ENCODE measurements at places on chromosomes 4 and X.

DNA sequence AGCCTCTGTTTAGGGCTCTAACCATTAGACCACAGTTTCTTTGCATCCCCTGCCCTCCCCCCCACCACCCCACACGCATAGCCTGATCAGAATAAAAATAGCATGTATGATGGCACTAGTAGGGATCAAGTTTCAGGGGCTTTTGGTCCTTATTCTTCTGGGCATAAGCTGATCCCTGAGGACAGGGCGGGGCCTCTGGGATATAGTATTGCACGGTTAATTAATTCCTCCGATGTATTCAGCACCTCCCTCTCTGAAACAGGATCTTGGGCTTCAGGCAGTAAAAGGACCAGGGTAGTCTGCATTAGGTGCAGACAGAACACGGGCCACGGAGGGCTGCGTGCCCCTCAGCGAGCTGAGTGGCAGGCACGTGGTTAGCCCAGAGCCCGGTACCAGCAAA, 57.1 kb downstream of the ELF4 start:
- no peak for DNase-seq

GRCh38 chrX:71103110-71103983, 3.2 kb downstream of the CXorf65 start:
- DNase-seq = peak; percentile 56

GRCh38 chrX:82141942-82142341, 940.0 kb downstream of the SH3BGRL start:
- DNase-seq = no peak

GRCh38 chr4:6991249-6991648, 51.9 kb upstream of the TADA2B start:
- DNase-seq = no peak

GRCh38 chr4:180449395-180449956, 1793.7 kb upstream of the TENM3 start:
- peak; percentile 66 for DNase-seq

DNA sequence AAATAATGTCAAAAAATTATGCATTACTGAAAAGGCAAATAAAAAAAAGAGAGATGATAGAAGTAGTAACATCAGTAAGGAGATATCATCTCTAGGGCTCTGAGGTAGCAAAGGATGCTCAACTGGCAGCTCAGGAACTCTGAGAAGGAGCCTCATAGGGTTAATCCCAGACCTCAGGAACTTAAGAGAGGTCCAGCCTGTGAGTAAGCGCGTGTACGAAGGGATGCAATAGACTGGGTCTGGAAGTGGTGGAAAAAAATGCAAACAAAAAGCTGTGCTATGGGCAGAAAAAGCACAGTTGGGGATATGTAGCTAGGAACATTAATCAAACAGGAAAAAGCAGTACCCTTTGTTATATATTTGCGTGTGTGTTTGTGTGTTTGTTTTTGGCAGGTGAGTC, 282.0 kb downstream of the GALNTL6 start:
- DNase-seq = no peak

DNA sequence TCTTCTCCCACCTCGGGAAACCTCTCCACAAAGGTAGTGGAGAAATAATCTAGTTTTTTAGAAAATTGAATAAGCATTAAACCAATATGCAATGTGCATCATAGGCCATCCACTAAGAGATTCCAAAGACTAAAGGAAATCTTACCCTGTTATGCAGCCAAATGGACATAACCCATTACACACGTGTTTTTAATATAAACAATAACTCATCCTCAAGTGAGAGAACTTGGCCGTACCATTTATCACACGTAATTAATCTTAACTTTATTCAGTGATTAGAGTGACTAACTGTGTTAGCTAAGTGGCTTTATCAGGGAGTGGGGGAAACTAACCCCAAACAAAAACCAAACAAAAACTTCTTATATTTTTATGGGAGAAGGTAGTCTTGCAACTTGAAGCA, 57.8 kb downstream of the AFM start:
- DNase-seq = no peak

DNA sequence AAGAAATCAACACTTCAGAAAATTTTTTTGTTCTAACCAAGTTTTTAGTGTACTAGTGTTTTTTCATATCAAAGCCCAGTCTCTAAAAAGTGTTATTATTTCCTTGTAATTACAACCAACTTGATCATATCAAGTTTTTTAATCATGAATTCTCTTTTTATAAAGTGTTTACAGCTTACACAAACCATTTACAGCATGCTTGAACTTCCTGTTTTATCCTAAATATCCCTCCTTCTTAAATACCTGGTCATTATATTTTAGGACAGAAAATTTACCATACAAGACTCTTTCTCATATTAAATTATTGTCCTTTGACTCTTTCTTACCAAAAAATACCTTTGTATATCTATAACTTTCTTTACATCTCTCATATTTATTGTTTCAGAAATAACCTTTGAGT, 89.4 kb upstream of the NPY2R start:
- no peak for DNase-seq

DNA sequence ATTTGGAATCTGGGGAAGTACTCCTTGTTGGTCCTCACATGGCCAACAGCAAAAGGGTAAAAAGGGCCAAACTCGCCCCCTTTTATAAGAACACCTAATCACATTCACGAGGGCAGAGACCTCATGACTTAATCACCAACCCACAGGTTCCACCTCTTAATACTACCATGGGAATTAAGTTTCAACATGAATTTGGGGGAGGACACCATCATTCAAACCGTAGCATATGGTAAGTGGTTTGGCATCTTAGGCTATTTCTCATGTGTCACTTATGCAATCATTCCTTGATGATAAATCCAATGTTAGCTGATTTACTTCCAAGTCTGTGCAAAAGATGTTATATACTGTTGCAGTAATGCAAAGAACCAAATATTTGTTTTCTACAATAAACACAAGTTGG, 302.9 kb upstream of the FAM241A start:
- no peak for DNase-seq

- DNase-seq = no peak
Observed at GRCh38 chr4:15550491-15550890, 80.8 kb downstream of the CC2D2A start.

GRCh38 chrX:39985071-39985470, 112.7 kb downstream of the BCOR start:
- no peak for DNase-seq

DNA sequence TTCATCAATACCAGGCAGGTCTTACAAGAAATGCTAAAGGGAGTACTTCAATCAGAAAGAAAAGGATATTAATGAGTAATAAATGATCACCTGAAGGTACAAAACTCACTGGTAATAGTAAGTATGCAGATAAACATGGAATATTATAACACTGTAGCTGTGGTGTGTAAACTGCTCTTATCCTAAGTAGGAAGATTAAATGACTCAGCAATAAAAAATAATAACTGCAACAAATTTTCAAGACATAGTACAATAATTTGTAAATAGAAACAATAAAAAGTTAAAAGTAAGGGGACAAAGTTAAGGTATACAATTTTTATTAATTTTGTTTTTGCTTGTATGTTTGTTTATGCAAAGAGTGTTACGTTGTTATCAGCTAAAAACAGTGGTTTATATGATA, 43.7 kb upstream of the DACH2 start:
- DNase-seq = no peak

DNA sequence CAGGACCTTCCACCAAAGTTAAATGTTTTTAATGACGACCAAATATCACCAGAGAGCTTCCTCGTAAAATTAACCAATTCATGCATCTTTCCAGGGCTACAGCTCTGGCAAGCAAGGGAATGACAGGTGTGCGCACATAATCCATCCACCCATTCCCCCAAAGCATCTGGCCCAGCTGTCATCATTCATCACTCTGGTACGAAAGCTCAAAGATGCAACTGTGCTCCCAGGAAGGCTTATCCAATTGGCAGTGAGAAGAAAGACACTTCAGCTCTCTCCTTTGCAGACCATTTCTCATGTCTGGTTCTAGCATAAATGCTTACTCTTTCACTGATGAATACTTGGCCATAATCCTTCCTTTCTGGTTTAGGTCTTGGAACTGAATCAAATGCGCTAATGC, 139.2 kb downstream of the NSUN7 start:
- DNase-seq = no peak

DNA sequence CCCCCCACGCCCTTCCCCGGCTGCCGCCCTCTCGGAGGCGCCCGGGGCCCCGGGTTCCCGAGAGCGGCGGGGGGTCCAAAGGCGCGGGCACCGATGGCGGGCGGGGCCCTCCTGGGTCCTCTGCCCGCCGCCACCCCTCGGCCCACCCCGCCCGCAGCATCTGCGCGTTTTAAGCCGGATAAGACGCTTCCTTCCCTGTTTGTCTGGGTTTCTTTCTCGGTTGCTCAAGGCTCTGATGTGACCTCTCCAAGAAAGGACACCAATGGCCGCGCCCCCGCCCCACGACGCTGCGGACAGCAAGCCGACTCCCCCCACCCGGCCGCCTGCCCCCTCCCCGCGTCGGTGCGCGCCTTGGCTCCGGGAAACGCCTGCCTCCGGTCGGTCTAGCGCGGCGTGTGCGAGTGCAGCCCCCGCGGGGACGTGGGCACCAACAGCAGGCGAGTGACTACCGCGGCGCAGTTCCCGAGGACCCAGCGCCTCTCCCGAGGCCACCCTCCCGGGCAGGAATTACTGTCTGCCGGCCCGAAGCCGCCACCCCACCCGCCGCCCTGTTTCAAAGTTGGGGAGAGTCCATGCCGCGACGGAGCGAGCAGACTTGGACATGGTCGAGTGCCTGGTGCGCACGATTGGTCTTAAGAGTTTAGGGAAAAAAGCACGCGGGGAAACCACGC, 21.1 kb upstream of the HMX1 start:
- DNase-seq = no peak

DNA sequence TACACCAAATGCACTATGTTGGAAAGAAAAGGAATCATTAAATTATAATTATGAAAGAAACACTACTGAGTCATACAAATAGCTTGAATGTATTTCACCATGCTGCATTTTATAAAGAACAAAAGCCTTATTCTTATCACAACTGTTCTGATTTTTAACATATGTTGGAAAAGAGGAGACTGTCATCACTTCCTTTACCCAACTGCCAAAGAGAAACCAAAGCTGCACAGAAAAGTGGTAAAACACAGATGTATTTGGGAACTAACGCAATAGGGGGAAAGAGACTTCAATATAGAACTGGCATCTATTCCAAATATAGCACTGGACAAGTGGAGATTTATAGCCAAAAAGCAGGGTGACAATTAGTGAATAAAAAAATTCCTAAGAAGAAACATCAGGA, 181.0 kb downstream of the SPANXN3 start:
- no peak for DNase-seq

DNA sequence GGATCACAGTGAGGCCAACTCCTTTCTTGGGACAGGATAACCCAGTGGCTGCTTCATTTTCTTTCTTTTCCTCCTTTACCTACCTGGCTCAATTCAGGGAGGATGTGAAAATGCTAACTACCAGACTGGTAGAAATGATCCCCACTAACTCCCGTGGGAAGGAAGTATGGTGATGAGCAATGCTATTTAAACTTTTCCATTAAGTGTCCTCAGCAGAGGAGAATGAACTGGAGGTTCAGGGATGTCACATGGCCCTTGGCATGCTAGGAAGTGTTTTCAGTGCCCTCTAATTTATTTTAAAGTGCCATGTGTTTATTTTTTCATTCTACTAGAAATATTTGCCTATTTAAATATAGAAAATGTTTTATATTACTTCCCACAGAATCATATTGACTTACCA, 363.9 kb downstream of the PPP3CA start:
- no peak for DNase-seq

GRCh38 chr4:10205223-10205622, 88.6 kb upstream of the WDR1 start:
- no peak for DNase-seq

DNA sequence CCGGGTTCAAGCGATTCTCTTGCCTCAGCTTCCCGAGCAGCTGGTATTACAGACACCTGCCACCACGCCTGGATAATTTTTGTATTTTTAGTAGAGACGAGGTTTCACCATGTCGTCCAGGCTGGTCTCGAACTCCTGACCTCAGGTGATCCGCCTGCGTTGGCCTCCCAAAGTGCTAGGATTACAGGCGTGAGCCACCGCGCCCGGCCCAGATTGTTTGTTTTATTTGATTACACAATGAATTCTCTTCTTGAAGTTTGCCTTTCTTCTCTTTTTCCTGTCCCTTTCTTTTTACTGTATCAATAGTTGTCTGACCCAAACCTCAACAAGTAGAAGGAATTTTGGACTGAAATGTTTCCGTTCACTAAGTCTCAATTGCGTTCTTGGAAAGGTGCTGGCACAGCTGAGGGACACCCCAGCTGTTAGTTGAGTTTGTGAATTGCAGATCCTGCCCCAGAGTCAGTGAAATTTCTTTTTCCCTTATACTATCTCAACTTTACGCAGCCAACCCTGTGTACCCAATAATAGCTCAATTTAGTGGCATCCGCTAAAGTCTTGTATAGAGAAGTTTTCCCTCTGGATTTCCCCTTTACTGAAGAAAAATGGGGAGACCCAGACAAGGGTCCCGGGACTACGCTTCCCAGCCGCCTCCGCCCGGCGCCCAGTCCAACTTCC, 639 bp upstream of the MTM1 start:
- no peak for DNase-seq

DNA sequence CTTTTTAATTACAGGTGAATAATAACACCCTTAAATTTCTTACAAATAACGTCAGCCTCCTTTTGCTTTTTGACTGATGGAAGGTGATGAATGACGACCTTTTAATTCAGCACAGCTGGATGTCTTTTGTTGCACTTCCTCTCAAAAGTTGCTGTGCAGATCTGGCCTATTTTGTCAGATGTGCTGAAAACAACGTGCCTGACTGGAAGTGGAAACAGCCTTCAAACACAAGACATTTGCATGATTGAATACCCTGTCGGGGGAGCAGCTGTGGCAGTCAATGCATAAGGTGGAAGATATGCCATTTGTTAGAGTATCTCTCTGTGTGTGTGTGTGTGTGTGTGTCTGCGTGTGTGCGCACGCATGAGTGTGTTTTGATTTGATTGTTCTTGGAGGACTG, 579.7 kb downstream of the SPRY1 start:
- DNase-seq = no peak

DNA sequence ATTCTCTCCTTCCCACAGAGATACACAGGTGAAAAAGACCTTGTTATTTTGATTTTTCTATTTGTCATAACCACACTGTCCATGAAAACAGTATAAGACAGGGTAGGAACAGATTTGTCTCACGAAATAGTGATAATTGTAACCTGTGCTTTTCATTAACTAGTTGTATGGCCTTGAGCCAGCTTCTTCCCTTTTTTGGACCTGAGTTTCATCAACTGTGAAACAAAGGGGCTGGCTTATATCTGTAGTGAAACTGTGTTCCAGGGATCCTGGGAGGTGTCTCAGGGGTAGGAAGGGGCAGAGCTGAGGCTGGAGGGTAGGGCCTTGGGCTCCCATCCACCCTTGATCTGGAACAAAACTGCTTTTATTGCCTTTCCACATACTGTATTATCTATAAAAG, 50.9 kb downstream of the MED28 start:
- DNase-seq = no peak

GRCh38 chrX:13599491-13599890, 30.1 kb downstream of the EGFL6 start:
- DNase-seq = no peak

Data from H9 (cell line).